ENCODE measurements at places on chromosomes 11 and 22. TPM values are rescaled to one million over a fixed set of nuclear protein-coding genes. Genes with fewer than 3 reads are reported as not detected.

The CECR2 gene
- total RNA-seq: 0.60 TPM

- no peaks in the 10 kb centered on the region for H3K27me3 ChIP-seq
- no peak overlapping the region for H3K27ac ChIP-seq
- H3K36me3 ChIP-seq: no peaks in the 10 kb centered on the region
- DNase-seq: no peak
Measured at GRCh38 chr22:38710351-38710750, 4.6 kb downstream of the GTPBP1 start.

DNA sequence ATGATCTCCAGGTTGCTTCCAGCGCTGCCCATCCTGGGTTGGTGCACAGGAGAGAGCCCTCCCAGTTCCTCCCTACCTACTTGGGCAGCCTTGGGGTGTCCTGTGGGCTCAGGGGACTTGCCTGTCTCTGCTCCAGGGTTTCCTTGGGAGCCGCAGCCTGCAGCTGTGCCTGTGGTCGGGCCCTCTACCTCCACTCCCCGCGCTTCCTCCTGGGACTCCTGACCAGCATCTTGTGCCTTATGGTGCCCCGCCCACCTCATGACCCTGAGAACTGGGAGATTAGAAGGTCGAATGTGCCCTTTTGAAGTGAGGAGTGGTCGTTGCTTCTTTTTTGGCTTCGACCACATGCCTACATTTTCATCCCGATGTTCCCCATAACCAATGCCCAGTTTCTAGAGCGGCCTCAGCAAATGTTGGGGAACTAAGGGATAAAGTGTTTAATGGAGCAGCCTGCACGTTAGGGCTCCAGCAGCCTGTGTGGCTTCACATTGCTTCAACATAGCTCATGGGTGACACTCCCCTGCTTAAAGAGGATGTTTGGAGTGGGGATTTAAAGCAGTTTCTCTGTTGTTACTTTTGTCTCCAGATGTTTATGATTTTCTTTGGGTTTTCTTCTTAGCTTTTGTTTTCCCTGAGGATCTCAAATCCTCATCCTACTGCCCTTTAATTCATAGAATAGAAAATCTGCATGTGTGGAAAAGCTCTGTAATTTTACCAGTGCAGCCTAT is 248.8 kb downstream of the TBC1D22A start:
- H3K27me3 ChIP-seq: no peaks in the 10 kb centered on the region
- no peak overlapping the region for H3K27ac ChIP-seq
- H3K4me1 ChIP-seq: peaks cover 9% of the 10 kb centered on the region
- DNase-seq: no peak
- no peak overlapping the region for H3K4me3 ChIP-seq

DNA sequence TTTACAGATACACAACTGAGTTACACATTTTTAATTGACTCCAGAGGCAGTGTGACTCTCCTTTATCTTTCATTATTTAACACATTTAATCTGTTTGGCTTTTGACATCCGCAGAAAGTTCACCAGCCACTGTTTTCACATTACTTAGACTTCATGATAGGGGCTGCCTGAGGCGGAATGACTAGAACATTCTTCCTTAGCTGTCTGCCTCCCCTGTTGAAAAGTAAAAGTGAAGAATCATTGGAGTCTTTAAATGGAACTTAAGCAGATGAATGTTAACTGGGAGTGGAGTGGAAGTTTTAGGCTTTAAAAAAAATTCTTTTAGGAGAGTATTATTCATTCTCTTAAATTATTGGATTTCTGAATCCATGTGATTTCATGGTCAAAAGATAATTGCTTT is 229.2 kb upstream of the MTNR1B start:
- no peaks in the 10 kb centered on the region for H3K4me1 ChIP-seq
- no peak for DNase-seq
- H3K4me3 ChIP-seq: no peak overlapping the region
- H3K27ac ChIP-seq: no peak overlapping the region

GRCh38 chr11:95816037-95816436 is 25.7 kb downstream of the CEP57 start:
- DNase-seq: no peak
- H3K36me3 ChIP-seq: no peaks in the 10 kb centered on the region
- no peak overlapping the region for H3K27ac ChIP-seq
- H3K4me1 ChIP-seq: no peaks in the 10 kb centered on the region

DNA sequence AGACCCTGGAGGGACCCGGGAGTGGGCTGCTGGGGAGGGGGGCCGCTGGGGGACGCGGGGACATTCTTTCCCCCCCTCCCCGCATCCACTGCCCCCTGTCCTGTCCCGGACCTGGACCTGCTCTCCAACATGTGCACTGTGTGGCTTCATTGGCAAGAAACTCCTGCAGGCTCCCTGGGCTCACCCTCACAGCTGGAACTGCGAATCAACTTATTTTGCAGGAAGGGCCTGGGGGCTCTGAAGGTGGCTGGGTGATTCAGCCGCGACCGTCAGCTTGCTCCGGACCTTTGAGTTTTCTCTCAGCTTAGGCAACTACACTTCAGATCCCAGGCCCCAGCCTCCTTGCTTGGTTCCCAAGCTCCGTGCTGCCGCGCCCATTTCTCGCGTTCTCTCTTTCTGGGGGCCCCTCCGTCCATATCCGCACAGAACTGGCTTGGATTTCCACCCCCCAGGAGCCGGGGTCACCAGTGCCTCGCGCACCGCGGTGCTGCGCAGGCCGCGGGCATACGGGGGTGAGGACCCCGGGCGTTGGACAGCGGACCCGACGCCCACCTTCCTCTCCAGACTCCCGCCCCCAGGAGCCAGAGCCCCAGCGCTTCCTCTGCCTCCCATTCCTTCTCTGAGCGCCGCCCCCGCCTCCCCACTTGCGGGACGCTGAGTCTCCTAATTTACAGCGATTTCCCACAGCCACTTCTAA is 471 bp upstream of the AHNAK start:
- H3K36me3 ChIP-seq: no peaks in the 10 kb centered on the region
- H3K27me3 ChIP-seq: no peaks in the 10 kb centered on the region
- H3K4me1 ChIP-seq: peaks cover 75% of the 10 kb centered on the region
- peak overlapping the region; percentile 96 for H3K4me3 ChIP-seq
- peak; percentile 54 for DNase-seq
- peak overlapping the region; percentile 100 for H3K27ac ChIP-seq

DNA sequence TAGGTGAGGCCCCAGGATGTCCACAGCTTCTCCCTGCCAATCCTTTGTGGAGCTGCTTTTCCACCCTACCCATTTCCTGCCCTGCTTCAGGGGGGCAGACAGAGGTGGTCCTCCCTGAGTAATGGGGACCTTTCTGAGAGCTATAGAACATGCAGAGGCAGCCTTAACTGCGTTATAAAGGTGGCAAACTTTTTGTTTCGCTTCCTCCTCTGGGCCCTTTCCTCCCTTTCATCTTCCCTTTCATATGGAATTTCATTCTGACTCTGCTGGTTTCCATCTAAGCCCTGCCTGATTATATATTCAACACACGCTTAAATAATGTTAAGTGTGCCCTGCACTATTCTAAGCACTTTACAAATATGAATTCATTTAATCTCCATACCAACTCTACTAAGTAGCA is 169.3 kb upstream of the E2F8 start:
- peaks cover 3% of the 10 kb centered on the region for H3K27me3 ChIP-seq
- H3K4me1 ChIP-seq: no peaks in the 10 kb centered on the region
- DNase-seq: no peak
- H3K36me3 ChIP-seq: no peaks in the 10 kb centered on the region
- H3K27ac ChIP-seq: no peak overlapping the region
- no peak overlapping the region for H3K4me3 ChIP-seq

DNA sequence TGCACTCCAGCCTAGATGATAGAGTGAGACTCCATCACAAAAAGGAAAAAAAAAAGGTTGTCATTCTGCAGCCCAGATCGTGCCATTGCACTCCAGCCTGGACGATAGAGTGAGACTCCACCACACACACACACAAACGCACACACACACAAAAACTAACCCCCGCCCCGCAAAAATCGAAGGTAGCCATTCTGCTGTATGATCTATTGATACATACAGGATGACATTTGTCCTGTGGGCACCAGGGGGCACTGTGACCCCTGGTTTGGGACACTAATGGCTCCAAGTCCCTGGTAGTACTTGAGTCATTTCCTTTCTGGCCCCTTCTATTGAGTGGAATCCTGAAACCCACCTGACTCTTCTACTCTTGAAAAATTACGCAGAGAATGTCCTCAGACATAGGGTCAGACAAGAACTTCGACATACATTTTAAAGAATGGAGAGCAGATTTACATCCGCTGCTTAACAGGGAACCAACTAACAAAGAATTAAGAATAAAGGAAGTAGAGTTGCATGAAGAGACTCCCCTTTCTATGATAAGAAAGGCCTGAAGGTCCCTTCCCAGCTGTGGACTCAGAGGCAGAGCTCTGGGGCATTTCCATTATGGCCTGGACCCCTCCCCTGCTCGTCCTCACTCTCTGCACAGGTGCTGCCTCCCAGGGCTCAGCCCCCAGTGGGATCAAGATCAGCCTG is 35.0 kb upstream of the PRAME start:
- no peaks in the 10 kb centered on the region for H3K36me3 ChIP-seq
- no peak overlapping the region for H3K4me3 ChIP-seq
- H3K27ac ChIP-seq: no peak overlapping the region
- H3K27me3 ChIP-seq: peaks cover 5% of the 10 kb centered on the region
- H3K4me1 ChIP-seq: no peaks in the 10 kb centered on the region
- peak; percentile 38 for DNase-seq

DNA sequence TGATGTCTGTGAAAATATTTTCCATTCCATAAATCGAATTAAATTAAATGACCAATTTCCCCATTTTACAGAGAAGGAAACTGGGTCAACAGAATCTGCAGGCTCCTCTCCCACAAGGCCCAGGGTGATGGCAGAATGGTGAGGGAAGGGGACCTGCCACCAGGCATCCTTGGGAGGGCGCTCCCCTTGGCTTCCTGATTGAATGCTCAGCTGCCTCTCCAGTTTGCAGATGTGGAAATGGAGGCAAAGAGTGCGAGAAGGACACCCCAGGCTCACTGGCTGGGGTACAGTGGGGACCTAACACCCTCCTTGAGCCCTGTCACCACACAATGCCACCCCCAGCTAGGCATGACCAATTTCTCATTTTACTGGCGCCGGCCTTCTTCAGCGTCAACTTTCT is 28.5 kb upstream of the CSNK1E start:
- no peaks in the 10 kb centered on the region for H3K4me1 ChIP-seq
- peaks cover 7% of the 10 kb centered on the region for H3K27me3 ChIP-seq
- H3K27ac ChIP-seq: no peak overlapping the region

- H3K36me3 ChIP-seq: no peaks in the 10 kb centered on the region
- no peak overlapping the region for H3K27ac ChIP-seq
- H3K4me3 ChIP-seq: no peak overlapping the region
- peaks cover 10% of the 10 kb centered on the region for H3K4me1 ChIP-seq
Measured at GRCh38 chr22:23103199-23103954, 33.1 kb downstream of the GNAZ start.

- no peak overlapping the region for H3K27ac ChIP-seq
- H3K4me3 ChIP-seq: no peak overlapping the region
- H3K36me3 ChIP-seq: no peaks in the 10 kb centered on the region
- no peaks in the 10 kb centered on the region for H3K27me3 ChIP-seq
Measured at GRCh38 chr22:39368461-39368911, 18.7 kb downstream of the SYNGR1 start.

DNA sequence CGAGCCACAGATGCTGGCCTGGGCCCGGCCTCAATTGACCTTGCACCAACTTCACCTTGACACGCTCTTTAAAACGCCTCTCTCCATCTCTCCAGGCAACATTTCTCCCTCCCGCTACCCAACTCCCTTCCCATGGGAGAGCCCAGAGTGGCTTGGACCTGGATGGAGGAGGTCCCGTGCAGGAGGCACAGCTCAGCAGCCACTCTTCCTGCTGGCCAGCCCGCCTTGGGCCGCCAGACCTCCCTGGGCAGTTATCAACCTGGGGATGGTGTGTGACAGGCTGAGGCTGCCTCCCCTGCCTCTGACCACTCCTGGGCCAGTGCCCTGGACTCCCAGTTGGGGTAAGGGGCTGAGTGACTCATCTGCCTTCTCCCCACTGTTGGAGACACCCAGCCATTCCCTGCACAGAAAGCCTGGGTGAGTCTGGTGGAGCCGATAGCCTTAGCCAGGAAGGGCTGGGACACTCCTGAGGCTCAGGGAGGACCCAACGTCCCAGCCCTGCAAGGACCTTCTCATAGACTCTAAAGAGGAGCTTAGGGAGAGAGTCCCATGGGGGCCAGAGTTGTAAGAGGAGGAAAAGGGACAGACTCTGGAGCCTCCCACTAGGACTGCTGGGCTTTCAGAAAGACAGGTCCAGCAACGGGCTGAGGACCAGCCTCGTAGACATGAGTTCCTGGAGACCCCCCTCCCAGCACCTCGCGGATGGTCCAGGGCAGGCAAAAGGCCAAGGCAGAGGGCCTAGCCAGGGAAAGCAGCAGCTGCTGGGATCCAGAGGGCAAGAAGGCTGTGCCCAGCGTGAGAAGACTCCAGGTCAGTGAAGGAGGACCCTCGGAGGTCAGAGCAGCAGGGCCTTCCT is 131.7 kb downstream of the CEP164 start:
- H3K27me3 ChIP-seq: no peaks in the 10 kb centered on the region
- no peak overlapping the region for H3K4me3 ChIP-seq
- no peaks in the 10 kb centered on the region for H3K4me1 ChIP-seq
- no peak overlapping the region for H3K27ac ChIP-seq

DNA sequence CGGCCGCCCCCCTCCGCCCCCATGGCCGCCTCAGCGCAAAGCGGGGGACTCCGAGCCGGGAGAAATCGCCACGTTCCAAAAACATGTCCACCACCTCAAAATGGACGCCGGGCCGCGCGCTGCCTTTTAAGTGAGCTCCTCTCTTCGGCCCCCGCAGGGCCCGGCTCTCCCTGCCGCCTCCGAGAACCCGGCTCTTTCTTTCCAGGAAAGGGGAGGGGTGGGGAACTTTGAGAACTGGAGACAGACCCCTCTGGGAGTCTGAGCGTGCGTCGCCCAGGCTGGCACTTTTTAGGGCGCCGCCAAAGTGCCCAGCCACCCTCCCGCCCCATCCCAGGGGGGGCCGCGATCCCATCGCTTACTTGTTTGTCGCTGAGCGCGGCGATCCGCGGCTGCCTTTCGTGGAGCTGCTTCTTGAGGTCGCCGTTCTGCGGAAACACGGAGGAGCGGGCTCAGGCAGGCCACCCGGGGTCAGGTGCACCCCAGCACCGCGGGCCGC is 1.6 kb downstream of the PHF21B start:
- H3K27me3 ChIP-seq: peaks cover 90% of the 10 kb centered on the region
- no peaks in the 10 kb centered on the region for H3K4me1 ChIP-seq
- H3K4me3 ChIP-seq: peak overlapping the region; percentile 31
- peak overlapping the region; percentile 57 for H3K27ac ChIP-seq
- no peaks in the 10 kb centered on the region for H3K36me3 ChIP-seq
- no peak for DNase-seq

- no peak overlapping the region for H3K27ac ChIP-seq
- no peaks in the 10 kb centered on the region for H3K27me3 ChIP-seq
- H3K4me3 ChIP-seq: no peak overlapping the region
- no peaks in the 10 kb centered on the region for H3K36me3 ChIP-seq
- no peak for DNase-seq
Measured at GRCh38 chr11:113885897-113886296, 10.5 kb upstream of the USP28 start.
